Adipocyte (in vitro differentiated cells): ENCODE measurements at places on chromosomes 7 and 10.

- no peak for DNase-seq
These were observed 273.1 kb downstream of the XPNPEP1 start for GRCh38 chr10:109650228-109650627.

GRCh38 chr10:86167762-86168128 is 198.8 kb downstream of the GRID1 start:
- no peak for DNase-seq

- DNase-seq: no peak
These were observed 5.9 kb downstream of the LRRC4 start for GRCh38 chr7:128025380-128025779.

DNA sequence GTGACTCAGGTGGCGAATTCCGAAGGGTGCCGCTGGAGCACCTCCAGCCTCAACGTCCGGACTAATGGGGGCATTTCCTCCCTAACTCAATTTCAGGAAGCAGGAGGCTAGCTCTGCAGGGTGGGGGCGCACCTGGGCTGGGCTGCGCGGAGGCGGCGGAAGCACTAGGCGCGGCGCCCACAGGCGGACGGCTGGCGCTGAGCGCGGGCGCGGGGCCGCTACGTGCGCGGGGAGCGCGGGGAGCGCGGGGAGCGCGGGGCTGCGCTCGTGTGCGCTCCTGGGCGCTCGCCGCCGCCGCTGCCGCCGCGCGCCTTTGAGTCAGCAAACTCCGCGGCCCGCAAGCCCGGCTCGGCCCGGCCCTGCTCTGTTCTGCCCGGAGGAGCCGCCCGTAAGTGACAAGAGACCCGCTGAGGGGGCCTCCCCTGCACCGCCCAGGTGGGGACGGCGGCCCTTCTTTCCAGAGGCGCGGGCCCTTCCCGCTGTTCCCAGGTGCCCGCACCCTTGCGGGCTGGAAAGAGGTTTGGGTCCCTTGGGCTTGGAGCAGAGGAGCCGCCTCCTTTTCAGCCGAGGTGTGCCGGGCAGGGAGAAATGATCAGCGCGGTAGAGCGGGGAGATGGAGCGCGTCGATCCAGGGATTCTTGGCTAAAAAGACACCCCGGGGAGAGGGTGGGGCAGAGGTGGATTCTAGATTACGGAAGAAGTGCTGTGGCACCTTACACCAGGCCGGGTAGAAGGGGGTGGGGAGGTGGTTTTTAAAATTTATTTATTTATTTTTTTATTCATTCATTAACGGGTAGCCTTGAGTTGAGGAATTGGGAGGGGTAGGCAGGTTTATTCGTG is at the start of gene SNX10:
Gene SNX10, plus strand, starts transcription at position 164 of the 840 bp plus-strand sequence. CDS start 54,581 bp downstream, outside the sequence.
- DNase-seq: peak; percentile 34

GRCh38 chr7:113521468-113521867 is 397.3 kb downstream of the PPP1R3A start:
- DNase-seq: no peak

- no peak for DNase-seq
These were observed 89.0 kb upstream of the ZNF804B start for GRCh38 chr7:88670536-88670935.

- DNase-seq: peak; percentile 41
These were observed 57.1 kb downstream of the ABCB1 start for GRCh38 chr7:87543623-87544022.

- DNase-seq: peak; percentile 59
These were observed 1.0 kb downstream of the CACNA2D1 start for GRCh38 chr7:82442492-82443035.

DNA sequence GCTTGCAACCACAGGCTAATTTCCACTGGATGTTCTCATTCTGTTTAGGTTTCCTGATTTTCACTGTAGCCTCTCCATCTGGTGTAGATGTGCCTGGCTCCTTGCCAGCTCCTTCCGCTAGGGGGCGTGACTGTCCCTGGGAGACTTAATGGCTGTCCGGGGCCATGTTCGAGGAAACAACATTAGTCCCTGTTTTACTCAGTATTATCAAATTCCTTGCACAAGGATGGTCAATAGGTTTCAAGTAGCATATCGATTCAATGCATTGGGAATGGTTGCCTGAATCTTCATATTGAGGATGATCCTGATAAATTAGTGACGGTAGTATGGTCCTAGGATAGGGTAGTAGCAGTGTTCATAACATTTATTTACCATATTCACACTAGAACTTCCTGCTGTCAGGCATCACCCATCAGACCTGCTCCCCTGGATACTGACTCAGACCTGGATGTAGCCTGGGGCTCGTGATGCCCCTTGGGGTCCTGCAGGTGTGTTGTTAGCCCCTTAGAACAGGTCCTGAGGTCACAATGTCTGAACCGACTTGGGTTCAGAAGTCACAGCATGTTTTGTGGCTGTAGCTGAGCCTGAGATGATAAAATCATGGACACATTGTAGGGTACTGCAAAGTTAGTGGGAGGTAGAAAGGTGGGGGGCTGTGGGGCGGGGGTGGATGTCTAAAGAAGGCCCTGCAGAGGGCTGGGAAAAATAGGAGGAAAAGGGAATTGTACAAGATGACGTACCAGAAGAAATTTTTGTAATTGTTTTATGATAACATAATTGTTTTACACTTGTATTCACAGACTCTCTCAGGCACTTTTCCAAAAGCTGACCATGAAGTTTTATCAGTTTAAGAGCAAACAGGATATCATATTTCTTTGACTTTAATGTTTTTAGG is 8.9 kb upstream of the EXOC6 start:
- peak; percentile 61 for DNase-seq

DNA sequence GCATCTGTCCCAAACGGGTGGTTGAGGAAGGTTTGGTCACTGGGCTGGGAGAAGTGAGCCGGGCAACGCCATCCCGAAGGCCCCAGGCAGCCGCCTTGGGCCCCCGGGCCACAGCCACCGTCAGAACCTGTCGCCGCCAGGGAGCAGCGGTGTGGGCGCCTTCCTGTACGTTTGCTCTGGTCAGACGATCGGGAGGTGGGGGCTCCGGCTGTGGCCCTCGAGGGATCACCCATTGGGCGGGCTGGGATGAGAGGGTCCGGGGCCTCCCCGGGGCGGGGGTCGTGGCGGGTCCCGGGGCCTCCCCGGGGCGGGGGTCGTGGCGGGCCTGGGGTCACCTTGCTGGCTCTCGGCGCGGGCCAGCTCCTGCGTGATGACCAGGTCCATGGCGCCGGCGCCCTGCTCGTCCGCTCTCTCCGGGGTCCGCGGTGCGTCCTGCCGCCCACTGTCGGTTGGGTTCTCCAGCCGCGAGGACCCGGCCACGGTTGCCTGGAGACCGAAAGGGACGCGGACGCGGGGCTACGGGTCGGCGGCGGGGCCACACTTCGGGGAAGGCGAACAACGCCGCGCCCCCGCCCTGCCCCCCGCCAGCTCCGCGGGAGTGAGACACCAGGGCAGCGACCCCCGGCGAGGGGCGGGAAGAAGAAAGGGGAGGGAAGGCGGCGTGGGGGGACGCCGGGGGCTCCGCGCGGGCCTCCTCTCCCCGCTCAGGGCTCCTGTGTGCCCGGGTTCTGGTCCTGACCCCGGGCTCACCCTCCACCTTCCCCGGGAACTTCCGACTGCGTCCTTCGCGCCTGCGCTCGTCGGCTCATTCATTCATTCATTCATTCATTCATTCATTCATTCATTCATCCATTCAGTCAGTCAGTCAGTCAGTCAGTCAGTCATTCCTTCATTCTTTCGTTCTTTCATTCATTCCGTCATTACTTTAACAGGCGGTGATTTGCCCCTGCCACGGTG is at the start of gene CFAP46:
Gene CFAP46, minus strand, starts transcription at position 470 of the 957 bp plus-strand sequence. Its CDS starts 86 bp downstream, at position 384.
- DNase-seq: peak; percentile 74

DNA sequence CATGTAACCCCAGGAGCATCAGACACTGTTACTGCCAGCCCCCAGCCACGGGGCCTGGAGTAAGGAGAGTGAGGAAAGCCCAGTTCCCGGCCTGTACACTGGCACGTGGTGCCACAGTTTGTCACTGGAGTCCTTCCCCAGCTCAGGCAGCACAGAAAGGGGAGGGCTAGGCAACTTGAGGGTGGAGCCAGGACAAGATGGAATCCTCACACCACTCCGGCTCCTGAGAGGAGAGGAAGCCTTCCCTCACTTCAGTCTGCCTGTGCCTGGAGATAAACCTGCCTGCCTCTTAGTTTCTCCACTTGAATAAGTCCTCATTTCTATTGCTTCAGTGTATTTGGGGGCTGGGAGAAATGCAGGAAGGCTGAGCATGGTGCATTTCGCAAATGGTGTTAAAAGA is 176.0 kb downstream of the KIAA1217 start:
- no peak for DNase-seq

- no peak for DNase-seq
These were observed 128.3 kb upstream of the MKI67 start for GRCh38 chr10:128254476-128254875.
